ENCODE measurements at places on chromosomes 7 and 10.

- DNase-seq, result no peak
These were observed 8.7 kb downstream of the BRAF start for GRCh38 chr7:140915935-140916555.

DNA sequence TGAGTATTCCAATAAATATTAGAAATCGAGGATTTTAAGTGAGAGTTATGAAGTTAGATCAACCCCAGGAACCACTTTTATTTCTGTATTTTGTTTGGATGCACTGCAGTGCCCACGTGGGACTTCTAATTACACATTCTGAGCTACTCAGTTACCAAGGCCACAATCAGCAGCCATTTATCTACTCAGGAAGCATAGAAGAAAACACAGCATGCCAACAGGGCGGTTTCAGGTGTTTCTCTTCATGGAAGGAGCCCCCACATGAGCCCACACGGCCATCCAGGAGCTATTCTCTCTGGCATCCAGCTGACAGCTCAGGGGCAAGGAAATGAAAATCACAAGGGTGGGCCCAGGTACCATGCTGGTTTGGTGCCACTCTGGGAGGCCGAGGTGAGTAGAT, 266.5 kb upstream of the MKLN1 start:
- no peak for DNase-seq

GRCh38 chr7:30436046-30436445, 42.5 kb downstream of the NOD1 start:
- no peak for DNase-seq

- no peak for DNase-seq
These were observed 72.8 kb downstream of the CCNY start for GRCh38 chr10:35409094-35409582.

DNA sequence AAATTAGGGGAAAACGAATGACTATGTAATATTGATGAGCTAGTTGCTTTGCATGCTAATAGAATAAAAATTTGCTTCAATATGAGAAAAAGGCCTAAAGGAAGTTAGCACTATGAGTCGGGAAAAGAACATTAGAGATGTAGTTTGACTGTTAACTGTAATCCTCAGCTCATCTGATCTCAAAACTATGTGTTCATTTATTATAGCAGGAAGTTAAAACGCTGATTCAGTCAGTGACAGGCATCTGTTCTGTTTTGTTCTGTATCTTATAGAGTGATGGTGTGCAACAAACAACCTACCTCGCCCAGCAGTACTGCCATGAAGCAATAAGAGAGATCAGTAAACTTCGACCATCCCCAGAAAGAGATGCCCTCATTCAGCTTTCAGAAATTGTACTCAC, 48.6 kb downstream of the PDSS1 start:
- DNase-seq, result no peak

DNA sequence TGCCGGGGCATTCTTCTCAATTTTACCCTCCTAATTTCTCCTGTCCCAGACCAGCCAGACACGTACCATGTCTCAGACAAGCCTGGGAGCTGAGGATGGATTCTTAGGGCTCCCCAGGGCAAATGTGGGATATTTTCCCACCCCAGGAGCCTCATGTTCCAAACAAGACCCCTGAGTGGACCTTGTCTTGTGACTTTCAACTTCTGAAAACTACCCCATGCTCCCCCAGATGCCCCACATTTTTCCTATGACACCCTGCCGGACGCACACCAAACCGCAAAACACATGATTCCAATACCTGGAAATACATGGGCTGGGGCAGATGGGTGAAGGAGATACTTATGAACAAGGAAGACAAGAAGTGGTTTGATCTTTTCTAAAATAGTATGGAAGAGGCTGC, 874 bp downstream of the GIMAP5 start:
- no peak for DNase-seq

DNA sequence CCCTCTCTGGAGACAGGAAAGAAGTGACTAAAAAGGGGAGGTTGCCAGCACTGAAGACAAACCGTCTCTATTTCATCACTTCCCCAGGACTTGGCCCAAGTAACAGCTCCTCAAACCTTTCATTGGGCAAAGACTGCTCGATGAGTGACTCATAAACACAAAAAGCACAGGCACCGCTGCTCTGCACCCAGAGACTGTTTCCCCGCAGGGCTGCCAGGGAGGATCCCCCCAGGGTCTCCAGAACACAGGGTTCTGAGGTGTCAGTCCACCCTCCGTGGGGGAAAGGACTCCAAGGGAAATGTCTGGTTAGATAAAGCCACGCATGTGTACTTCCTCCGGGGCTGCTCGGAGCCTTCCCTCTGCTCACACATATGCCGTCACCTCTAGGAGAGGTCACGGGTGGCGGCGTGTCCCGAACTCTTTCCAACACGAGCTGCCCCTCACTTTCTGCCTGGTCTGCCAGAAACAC, 59.9 kb downstream of the INSIG1 start:
- DNase-seq, result no peak

GRCh38 chr7:43565786-43566185, 17.1 kb upstream of the STK17A start:
- no peak for DNase-seq

GRCh38 chr10:71077143-71077581, 135.2 kb upstream of the UNC5B start:
- peak; percentile 37 for DNase-seq
